NCI-H69 (cell line): ENCODE measurements at places on chromosomes 2 and 18.

DNA sequence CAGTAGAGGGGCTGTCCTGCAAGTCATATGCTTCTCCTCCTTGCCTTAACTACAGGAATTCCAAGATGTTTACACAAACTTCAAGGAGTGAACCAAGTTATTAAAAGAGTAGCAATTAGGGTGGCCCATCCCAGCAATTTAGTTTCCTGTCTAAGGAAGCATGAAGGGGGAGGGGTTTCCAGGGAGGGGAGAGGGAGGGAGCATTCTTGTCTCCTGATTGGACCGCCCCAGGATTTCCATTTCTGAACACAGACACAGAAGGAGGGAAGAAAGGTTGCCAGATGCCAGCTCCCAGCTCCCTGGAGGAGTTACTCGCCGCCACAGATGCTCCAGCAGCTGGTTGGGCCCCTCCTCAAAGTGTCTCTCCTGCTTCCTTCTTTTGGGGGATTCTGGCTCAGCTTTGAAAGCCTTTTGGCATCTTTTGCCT, 107.6 kb downstream of the TRIB2 start:
- DNase-seq: no peak

GRCh38 chr2:222424276-222424728, at the start of gene SGPP2:
TSS of gene SGPP2 (plus strand) at chr2:222424543. CDS start at chr2:222424603, 60 bp downstream.
- peak; percentile 33 for DNase-seq

DNA sequence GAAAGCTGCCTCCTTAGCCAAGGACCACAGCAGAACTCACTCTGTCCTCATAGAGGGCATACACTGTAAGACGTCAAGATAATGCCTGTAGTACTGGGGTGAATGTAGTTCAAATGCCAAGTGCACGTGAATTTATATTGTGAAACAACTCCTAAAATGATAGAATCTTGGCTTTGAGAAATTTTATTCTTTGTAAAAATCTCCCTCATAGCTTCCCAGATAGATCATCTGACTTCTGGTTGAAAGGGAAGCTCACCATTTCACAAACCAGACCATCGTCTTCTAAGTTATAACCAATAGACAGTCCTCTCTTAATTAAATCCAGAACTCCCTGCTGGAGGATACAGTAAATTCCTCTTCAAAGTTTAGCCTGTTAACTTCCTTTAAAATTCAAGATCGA, 110.9 kb upstream of the MSTN start:
- DNase-seq: no peak

DNA sequence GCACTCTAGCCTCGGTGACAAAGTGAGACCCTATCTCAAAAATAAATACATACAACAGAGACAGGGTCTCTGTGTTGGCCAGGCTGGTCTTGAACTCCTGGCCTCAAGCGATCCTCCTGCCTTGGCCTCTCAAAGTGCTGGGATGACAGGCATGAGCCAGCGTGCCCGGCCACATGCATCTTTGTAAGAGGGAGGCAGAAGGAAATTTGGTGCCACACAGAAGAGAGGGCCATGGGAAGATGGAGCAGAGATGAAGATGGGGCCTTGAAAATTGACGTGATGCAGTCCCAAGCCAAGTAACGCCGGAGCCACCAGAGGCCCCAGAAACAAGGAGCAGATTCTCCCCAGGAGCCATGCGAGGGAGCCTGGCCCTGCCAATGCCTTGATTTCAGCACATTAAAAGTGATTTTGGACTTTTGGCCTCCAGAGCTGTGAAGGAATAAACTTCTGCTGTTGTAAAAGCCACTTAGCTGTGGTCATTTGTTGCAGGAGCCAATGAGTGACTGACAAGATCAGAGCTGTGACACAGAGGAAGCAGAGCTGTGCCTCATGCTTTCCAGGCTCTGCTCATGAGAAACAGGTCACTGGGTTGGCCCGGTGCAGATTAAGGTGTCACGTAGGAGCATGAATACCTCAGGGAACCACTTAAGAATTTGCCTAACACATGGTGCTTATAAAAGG, 2.7 kb upstream of the SLC66A2 start:
- peak; percentile 26 for DNase-seq

- DNase-seq: no peak
Measured at GRCh38 chr2:96245609-96246390, 20.0 kb downstream of the TMEM127 start.

DNA sequence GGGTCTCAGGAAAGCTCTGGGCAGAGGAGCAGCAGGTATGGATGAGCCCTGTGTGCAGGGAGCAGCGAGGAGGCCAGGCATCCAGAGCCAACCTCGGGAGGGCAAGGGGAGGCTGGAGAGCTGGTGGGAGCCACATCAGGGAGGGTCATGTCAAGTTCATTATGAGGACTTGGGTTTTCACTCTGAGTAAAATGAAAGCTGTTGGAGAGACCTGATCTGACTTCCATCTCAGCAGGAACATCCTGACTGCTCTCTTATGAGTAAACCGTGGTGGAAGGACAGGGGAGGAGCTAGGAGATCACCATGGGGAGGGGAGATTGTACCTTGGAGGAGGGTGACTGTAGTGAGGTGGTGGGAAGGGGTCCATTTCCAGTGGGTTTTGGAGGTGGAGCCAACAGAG, 209.8 kb downstream of the LDLRAD4 start:
- no peak for DNase-seq

DNA sequence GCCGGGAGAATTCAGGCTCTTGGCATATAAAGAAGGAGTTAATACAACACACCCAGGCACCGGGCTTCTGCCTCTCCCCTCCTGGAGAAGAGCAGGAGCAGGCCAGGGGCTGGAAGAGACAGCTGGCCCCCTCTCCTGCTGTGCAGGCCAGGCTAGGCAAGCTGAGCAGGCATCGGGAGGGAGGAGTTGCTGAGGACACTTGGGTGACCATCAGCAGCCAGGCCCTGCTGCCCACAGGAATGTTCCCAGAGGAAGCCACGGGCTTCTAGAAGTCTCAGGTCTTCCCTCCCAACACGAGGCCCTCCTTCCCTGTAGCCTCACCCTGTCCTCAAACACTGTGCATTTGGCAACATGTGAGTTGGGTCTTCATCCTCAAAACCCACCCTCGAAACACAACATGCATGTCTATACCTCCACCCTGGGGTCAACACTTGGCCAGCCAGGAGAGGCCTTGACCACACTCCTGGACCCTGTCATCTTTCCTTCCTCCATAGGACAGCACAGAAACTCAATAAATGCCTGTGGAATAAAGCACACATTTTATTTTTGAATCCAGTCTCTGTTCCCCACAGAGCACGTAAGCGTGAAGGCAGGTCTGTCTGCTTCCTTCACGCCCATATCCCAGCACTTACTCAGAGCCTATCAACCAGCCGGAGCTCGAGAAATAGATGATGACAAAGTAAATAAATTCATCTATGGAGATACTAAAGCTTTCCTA, 433.8 kb upstream of the ID2 start:
- DNase-seq: no peak

- DNase-seq: no peak
Measured at GRCh38 chr2:170922634-170923494, 6.2 kb upstream of the GORASP2 start.

- DNase-seq: no peak
Measured at GRCh38 chr2:38943784-38944183, 54.1 kb downstream of the ARHGEF33 start.

- DNase-seq: no peak
Measured at GRCh38 chr2:35343135-35343534, 1012.4 kb upstream of the CRIM1 start.

- DNase-seq: no peak
Measured at GRCh38 chr2:55225481-55226020, 6.5 kb downstream of the CLHC1 start.

DNA sequence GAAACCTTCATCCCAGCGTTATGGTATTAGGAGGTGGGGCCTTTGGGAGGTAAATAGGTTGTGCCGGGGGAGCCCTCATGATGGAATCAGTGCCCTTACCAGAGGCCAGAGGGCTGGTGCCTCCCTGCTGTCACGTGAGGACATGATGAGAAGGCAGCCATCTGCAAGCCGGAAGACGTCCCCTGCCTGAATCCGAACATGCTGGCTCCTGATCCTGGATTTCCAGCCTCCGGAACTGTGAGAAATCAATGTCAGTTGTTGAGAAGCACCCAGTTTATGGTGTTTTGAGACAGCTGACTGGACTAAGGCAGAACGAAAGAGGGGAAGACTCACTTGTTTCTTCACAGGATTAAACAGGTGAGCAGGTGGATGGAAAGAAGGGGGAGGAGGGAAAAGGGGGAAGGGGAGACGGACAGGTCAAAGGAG, 13.0 kb upstream of the KLF11 start:
- DNase-seq: peak; percentile 87

GRCh38 chr2:200382874-200383273, 76.4 kb downstream of the SPATS2L start:
- DNase-seq: no peak

DNA sequence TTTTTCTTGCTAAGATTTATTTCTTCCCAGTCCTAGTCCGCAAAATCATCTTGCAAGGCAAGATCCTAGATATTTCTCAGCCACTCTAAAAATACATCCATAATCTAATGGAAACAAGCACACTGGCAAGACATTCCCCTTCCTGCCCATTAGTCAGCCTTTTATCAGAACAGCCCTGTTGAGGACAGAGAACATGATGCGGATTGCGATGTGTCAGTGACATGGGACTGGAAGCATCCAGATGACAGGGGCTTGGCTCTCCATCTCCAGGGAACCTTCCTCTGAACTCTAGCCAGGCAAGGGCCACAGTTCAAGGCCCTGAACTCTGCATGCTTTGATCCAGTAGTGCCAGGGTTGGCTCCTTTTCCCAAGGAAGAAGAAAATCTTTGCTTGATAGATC, 70.0 kb downstream of the VSNL1 start:
- DNase-seq: no peak

DNA sequence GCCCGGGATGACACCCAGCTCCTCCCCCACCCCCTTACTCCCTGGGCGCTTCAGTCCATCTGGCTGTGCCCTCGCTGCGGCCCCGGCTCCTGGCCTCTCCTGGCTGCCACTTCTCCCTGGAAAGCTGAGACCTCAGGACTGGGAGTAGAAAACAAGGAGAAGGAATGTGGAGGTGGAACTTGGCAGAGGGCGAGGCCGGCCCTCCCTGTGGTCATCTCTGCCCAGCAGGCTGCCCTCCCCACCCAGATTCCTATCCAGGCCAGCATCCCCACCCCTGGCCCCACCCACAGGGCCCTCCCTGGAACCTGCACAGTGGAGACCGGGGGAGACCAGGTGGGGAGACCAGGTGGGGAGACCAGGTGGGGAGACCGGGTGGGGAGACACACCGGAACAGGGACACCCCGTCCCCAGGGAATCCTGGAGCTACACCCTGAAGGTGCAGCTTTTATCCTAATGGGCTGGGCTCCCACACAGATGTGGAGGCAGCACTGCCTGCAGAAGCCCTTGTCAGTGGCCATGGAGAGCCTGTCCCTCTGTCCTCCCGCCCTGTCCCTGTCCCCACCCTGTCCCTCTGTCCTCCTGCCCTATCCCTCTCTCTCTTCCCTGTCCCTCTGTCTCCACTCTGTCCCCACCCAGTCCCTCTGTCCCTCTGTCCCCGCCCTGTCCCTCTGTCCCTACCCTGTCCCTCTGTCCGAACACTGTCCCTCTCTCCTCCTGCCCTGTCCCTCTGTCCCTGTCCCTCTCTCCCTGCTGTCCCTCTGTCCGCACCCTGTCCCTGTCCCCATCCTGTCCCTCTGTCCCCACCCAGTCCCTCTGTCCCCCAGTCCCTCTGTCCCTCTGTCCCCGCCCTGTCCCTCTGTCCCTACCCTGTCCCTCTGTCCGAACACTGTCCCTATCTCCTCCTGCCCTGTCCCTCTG, 157.1 kb downstream of the PXDN start:
- DNase-seq: no peak

- no peak for DNase-seq
Measured at GRCh38 chr2:12806549-12807242, 90.0 kb downstream of the TRIB2 start.
